ENCODE measurements at places on chromosomes 5 and 9.
A peak's percentile ranks its signal among the peaks of the same experiment; 100 is the strongest.

DNA sequence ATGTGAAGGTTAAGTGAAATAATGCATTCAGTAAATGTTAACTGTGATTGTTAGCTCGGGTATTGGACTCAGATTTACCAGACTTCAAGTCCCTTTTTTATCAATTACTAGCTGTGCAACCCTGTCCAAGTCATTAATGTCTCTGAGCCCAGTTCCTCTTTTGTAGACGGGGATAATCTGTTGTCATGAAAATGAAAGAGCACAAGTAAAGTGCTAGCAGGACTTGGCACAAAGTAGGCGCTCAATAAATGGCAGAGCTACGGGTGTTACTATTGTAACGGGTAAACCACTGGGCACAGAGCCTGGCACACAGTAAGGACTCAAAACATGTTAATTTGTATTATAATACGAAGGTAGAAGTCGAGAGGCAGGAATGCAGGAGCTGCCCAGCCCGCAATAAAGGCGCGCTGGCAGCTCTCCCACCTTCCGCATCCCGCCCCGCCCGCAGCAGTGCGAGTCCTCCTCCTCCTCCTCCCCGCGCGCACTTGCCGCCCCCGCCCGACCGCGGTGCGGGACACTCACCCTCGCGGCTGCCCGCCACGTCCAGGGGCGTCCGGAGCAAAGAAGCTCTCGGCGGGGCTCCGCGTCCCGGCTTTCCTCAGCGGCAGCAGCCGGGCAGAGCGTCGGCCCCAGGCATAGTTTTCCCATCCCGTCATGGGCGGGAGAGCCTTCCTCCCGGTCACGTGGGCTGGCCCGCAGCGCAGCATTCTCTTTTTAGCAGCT lies at the start of gene C1QTNF2:
C1QTNF2 (minus strand) TSS at position 637 of the 723 bp plus-strand sequence. CDS start 15,615 bp downstream, outside the sequence.
- peak; percentile 10 for DNase-seq

DNA sequence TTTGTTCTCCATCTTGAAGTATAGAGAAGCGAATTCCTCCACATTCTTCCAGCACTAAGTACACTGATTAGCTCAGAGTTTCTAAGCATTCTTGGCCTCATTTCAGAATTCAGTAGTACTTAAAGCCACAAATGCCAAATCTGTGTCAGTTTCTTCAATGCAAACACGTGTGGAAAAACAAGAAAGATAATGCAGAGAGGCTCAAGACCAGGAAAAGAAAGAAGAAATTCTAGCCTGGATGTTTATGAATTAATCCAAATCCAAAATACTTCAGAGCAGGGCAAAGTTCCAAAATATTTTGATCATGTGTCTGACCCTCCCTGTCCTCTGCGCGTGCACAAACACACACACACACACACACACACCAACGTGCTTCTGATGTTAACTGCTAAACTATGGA lies 457.6 kb downstream of the SLCO4C1 start:
- DNase-seq: no peak

DNA sequence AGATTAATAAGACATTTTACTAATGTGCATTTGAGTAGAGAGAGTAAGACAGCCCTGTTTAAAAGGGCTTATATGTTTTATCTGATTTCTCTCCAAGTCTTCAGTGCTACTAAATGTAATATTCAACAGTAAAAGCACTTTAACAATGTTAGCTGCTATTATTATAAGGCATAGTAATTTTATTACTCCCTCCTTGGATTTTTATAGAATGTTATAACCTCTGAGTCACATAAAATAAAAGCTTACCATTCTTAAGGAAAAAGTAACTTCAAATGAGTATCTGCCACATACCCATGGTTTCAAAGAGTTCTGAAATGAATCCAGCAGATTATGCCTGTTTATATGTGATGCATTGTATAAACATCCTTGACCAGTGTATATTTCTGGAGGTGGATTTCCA lies 19.0 kb downstream of the SPDL1 start:
- DNase-seq: no peak

GRCh38 chr9:4822057-4822456 lies 29.3 kb downstream of the RCL1 start:
- no peak for DNase-seq

GRCh38 chr9:19386502-19387044 lies 6.5 kb upstream of the RPS6 start:
- no peak for DNase-seq

GRCh38 chr5:103896593-103896992 lies 334.0 kb upstream of the NUDT12 start:
- DNase-seq: no peak

DNA sequence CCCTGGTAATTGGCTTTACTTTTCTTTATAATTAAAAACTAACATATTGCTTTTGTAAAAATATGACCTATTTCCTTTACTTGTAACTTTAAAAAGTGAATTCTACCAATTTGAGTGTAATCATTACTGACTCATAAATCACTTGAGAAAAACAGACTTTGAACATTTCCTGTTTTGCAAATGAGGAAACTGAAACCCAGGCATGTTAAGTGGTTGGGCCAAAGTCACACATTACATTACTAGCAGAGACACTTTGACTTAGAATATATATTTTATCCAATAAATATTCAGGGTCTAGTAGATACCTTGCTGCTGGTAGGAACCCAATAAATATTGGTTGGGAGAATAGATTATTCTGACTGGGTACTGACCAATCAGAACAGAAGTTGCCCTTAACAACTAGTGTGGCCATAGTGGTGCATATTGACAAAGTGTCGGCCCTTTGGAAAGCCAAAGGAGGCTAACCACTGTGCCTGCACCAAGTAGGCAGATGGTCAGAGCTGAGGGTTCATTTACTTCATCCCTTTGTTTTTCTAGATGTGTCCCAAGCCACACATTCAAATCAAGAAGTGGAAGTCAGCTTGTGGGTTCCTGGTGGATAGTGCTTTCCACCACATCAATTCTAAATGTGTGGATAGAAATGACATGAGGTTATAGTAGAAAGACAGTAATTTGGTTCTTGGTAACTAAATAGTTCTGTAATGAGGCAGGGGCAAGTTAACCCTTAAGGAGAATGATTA lies 365.1 kb upstream of the RIOK2 start:
- no peak for DNase-seq

GRCh38 chr5:128491291-128491690 lies 46.8 kb downstream of the FBN2 start:
- no peak for DNase-seq
